Activated CD4-positive, alpha-beta T cell treated with anti-CD3 and anti-CD28 coated beads for 48 hours (primary cell): ENCODE measurements at places on chromosomes 16 and 17.

DNA sequence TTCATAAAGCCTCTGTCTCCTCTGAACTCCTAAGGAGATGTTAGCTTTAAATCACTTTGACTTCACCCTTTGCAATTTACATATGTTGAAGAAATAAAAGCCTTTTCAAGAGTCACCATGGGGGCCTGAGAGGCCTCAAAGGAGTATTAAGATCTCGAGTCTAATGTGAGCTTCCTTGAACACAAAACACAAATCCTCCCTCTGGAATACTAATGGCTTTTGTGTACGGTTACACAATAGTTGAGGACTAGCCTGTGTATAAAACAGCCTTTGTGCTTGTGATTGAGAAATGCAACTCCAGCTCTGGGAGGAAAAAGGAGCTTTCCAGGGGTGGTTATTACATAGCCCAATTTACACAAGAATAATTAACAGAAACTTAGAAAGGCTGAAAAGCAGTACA is 1140.2 kb downstream of the CDH11 start:
- no peak for DNase-seq

GRCh38 chr16:79165079-79165478 is 435.5 kb downstream of the MAF start:
- DNase-seq, result no peak

GRCh38 chr16:65655802-65656201 is 533.9 kb upstream of the CDH11 start:
- no peak for DNase-seq

- DNase-seq, result no peak
These were observed 100.2 kb upstream of the SDK2 start for GRCh38 chr17:73744411-73744810.

DNA sequence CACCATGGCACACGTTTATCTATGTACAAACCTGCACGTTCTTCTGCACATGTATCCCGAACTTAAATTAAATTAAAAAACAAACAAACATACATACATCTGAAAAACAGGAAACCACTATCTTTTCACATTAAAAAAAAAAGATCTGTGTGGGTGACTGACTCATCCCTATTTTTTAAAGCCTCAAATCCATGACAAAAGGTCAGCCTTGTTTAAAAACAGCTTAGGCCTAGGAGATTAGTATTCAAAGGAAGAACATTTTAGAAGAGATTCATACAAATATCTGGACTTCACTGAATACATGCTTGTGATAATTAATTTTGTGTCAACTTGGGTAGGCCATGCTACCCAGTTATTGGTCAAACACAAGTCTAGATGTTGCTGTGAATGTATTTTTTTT is 4.7 kb upstream of the PRKAR1A start:
- no peak for DNase-seq

DNA sequence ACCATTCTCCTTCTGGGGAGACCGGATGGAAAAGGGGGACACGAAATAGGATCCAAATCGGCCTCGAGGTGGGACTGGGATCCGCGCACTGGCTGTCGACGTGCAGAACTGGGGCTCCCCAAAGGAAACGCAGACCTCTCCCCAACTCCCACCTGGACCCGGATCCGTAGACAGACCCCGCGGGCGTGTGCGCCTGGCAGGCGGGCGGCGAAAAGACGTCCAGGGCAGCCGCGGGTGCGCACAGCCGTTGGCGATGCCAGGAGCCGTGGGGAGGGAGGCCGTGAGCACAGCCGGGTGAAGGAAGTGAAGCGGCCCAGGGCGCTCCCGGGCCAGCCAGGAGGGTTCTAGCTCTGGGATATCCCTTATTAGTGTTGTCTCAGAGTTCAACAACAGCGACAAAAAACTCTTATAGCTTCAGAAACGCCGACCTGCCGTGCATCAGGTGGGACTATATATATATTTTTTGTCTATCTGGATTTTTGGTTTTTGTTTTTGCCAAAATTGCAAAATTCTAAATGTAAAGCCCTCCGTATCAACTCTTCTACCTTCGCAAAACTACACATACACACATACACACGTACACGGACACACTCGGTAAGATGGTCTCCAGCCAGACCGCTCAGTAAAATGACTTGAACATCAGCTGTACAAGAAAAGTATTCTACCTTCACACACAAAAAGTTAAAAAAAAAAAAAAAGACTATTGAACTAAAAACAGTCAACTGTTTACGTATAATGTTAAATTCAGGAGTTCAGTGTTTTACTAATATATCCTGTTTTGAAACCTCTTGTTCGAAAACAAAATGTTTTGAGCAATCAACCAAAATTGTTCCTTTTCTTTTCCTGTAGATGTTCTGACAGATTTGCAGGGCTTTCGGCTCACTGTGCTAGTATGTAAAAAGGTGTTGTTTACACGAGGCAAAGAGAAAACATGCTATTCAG is 5.2 kb upstream of the AATF start:
- DNase-seq, result no peak

- no peak for DNase-seq
These were observed 474.6 kb downstream of the PMP22 start for GRCh38 chr17:14790521-14790920.

DNA sequence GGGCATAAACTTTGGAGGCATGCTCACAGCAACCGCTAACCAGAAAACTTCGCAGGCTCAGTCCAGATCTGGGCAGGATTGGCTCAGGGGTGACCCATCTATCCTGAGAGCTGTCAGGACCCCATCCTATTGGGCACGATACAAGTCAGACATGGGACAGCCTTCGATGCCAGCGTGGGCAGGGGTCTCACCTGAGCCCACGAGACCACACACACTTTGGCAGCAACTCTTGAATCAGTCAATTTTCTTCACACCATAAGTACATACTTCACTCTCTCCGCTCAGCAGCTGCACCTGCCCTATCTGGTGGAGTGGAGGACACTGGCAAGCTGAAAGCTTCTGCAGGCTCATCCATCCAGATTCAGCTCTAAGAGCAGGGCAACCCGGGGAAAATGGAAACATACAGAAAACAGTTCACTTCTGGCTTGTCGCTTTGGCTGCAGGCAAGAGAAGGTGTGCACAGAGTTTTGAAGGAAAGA is 48.3 kb downstream of the ZFHX3 start:
- DNase-seq, result no peak

- no peak for DNase-seq
These were observed 36.4 kb downstream of the CLEC16A start for GRCh38 chr16:10980813-10981212.

- no peak for DNase-seq
These were observed 767 bp downstream of the RPS6KB1 start for GRCh38 chr17:59893676-59894100.

GRCh38 chr17:48497103-48497502 is 33.7 kb downstream of the HOXB1 start:
- DNase-seq, result no peak

DNA sequence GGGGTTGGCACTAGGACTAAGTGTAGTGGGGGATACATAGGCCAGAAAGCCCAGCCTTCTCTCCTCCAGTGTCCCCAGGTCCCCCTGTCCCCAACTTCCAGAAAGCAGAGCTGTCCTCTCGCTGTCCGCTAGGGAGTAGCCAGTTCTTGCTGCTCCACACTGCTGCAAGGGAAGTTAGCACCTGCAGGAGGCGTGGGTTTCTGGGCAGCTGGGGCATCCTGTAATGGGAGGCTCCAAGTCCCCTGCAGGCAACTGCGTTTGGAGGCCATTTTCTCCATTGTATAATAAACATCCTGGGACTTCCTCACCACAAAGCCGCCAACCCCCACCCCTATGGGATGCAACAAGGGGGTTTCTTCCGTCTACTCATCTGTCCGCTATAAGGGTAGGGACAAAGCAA is 1.7 kb downstream of the RPRML start:
- DNase-seq, result peak; percentile 20

DNA sequence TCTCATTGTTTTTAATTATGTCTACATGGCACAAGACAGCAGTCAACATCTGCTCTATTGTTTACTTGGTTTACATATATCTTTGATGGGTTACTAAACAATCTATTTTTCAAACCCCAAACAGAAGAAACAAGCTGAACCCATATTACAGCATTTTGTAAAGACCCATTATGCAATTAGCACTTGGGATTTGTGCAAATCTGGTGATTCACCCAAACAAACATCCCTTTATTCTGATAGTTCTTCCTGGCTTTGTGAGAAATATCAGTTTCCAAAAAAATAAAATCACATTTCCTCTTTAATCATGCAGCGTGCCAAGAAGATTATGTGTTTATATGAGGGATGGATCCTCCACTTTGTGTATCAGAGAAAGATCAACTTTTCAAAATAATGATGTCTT is 16.8 kb upstream of the RBFOX1 start:
- DNase-seq, result no peak

DNA sequence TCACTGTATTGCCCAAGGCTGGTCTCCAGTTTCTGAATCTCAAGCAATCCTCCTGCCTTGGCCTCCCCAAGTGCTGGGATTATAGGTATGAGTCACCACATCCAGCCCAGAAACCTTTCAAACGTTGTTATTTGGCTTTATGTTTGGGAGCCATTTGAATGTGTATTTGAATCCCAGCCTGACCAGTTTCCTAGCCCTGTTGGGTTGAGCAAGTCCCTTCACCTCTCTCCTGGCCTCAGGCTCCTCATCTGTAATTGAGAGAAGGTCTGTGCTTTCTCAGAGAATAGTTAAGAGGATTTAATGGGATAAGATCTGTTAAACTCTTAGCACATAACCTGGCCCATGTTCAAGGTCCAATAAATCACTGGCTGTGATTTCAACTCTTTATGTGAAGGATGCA is 385.8 kb upstream of the RBFOX1 start:
- no peak for DNase-seq

DNA sequence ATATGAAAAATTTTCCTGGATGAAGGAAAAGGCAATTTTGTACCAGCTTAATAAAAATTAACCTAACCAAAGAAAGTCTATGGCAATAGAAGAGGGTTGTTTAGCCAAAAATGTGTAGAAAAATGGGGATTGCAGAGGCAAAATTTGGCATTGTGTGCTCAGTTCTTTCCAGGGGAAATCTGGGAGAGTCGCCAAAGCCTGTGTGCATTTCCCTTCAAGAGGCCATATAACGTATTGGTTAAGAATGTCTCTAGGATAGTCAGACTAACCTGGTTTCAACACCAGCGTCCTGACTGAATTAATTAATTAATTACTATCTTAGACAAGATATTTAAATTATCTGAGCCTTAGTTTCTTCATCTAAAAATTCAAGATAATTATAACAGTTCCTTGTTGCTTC is 44.8 kb upstream of the HLF start:
- no peak for DNase-seq

DNA sequence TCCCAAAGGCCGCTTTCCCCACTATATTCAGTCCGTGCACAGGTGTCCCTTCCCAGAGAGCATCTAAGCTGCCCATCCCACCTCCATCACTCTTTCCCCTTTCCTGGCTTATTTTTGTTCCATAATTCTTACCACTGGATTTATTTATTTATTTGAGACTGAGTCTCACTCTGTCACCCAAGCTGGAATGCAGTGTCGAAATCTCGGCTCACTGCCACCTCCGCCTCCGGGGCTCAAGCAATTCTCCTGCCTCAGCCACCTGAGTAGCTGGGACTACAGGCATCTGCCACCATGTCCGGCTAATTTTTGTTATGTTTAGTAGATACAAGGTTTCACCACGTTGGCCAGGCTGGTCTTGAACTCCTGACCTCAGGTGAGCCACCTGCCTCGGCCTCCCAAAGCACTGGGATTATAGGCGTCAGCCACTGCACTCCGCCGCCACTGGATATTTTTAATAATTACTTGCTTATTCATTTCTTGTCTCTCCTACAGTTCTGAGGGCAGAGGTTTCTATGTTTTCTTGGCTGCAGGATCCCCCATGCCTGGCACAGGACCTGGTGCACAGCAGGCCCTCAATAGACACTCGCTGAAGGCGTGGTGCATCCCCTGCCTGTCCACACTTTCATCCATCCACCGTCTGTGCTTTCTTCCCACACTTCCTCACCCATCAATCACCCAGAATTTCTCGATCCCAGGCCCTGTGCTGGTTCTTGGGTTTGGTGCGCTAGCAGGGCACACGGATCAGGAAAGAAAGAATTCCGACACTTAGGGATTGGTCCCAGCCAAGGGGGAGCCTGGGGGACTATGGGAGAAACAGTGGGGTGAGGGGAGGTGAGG is 9.9 kb upstream of the ADGRG1 start:
- DNase-seq, result no peak

DNA sequence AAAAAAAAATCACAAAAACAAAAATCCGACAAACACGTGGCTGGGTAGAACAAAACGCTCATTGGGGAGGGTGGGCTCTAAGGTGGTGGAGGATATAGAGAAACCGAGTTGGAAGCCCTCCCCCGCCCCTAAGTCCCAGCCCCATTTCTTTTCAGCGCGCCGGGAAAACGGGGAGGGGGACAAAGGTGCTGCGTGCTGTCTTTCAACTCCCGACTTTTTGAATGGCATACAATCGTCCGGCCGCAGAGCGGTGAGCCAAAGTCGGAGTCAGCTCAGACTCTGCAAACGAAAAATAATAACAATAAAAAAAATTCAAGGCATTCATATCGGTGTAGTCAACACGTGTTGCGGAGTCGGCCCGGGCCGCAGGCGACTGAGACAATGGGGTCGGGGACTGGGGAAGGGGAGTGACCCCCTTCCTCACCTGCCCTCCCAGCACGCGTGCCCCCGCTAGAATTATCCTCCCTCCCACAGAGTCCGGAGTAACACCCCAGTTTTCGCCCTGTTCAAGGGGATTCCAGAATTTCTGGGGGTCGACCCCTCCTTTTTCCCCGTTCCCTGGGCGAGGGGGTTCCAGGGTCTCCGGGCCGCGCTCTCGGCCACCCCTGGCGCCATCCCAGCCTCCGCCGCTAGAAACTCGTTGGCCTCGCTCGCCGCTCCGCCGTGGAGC is 1.7 kb upstream of the IGF2BP1 start:
- no peak for DNase-seq

- no peak for DNase-seq
These were observed 138.2 kb downstream of the CYLD start for GRCh38 chr16:50879873-50880695.

DNA sequence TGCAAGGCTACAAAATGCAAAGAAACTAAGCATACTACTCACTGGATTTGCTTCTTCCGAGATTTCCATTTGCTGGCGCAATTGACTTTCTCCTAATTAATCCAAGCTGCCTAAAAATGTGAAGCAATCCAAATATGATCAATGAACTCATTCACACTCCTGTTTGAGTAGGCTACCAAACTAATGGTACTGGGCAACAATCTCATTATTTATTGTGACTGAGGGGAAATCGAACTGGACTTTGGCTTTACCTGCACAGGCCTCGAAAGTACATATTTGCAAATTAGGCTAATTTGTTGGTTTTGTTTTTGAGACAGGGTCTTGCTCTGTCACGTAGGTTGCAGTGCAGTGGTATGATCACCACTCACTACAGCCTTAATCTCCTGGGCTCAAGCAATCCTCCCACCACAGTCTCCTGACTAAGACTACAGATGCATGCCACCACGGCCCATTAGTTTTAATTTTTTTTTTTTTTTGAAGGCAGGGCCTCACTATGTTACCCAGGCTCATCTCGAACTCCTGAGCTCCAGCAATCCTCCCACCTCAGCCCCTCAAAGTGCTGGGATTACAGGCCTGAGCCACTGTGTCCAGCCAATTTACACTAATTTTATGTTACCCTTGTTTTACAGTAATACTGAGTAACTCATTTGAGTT is 2.6 kb downstream of the ERI2 start:
- no peak for DNase-seq

GRCh38 chr16:51982715-51983680 is 563.9 kb downstream of the TOX3 start:
- peak; percentile 29 for DNase-seq
